Testis (tissue), 5 donors: ENCODE measurements at places on chromosomes 13 and 19. TPM values are rescaled to one million over a fixed set of nuclear protein-coding genes. Genes with fewer than 3 reads are reported as not detected.

TMEM238 gene
- total RNA-seq = 6.4 TPM

DNA sequence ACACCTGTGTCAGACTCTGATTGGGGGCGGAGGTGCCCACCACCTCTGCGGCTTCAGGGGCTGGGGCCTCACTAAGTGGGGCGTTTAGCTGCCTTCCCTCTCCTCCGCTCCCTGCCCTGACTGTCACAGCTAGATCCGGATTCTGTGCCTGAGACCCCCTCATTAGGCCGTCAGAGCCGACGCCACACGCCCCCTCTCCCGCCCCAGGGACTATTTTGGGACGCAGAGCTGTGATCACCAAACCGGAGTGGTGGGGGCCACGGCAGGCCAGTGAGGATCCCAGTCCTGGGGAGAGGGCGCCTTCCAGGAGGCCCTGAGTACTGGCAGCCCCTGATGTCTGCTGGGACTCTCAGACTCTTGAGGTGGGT, 762 bp downstream of the KANK3 start:
- H3K27ac ChIP-seq = no peak overlapping the region
- H3K4me1 ChIP-seq = no peaks in the 10 kb centered on the region
- no peaks in the 10 kb centered on the region for H3K36me3 ChIP-seq

DNA sequence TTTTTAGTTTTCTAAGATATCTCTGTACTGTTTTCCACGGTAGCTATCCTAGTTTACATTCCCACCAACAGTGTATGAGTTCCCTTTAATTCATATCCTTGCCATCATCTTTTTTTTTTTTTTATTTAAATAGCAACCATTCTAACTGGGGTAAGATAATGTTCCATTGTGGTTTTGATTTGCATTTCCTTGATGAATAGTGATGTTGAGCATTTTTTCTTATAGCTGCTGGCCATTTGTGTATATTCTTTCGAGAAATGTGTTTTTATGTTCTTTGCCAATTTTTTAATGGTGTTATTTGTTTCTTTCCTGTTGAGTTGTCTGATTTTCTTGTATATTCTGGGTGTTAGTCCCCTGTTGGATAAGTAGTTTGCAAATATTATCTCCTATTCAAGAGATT, 454.8 kb downstream of the DACH1 start:
- H3K27ac ChIP-seq = no peak overlapping the region
- DNase-seq = no peak
- H3K27me3 ChIP-seq = no peaks in the 10 kb centered on the region

DNA sequence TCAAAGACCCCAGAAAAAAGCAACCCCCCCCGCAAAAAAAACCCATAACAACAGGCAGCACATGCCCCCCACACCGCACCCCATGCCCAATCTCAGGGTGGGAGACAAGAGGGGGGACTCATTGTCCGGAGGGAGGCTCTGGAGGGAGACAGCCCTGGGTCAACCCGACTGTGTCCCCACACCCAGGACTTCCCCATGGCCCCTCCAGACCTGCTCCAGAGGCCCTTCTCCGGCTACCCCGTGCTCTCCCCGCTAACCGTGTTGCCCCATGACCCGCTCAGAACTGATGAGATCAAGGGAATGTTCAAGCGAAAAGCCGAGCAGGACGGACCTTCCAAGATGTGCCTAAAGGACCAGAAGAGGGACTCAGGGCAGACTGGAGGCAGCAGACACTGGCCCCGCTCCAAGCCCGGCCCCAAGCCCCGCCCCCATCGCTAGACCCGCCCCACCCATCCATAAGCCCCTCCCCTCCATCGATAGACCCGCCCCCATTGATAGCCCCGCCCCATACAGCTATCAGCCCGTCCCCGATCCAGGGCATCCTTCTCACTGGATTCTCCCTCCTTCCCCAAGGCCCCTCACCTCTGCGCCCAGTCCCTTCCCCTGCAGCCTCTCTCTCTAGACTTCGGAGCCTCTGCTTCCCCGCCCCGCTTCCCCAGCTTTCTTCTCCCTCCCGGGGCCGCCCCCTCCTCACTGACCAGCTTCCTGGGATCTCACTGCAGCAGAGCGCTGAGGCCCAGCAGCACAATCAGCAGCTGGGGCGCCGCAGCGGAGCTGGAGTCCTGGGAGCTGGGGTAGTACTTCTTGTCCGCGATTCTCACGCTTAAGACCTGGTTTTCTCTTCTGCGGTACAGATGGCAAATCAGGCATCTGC, 2.2 kb downstream of the BST2 start:
- peak overlapping the region; percentile 85 for H3K27ac ChIP-seq
- H3K4me3 ChIP-seq = peak overlapping the region; percentile 26
- peak; percentile 49 for DNase-seq

DNA sequence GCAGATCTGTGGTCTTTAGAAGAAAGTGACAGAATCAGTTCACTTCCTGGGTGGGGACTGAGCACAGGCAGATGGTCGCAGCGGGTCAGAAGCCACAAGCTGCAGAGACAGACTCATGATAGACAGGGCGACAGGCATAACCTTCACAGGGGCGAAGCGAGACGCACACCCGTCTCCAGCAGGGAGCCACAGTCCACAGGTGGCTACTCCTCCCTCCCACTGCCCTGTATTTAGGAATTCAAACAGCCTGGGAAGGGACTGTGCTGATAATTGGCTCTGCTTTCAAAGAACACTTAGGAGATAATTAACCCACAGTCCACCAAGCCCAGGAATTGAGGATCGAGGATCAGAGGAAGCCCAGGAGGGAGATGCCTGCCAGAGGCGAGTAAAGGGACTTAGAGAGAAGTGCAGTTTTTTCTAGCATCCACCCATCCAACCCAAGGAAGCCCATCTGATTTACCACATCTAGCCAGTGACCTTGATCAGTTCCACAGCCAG, 23.2 kb downstream of the RFX2 start:
- no peaks in the 10 kb centered on the region for H3K27me3 ChIP-seq
- no peak overlapping the region for H3K4me3 ChIP-seq
- H3K27ac ChIP-seq = no peak overlapping the region
